ENCODE measurements at places on chromosomes 2 and 18.

GRCh38 chr2:33069894-33070651 is 123.3 kb downstream of the LTBP1 start:
- peak; percentile 99 for DNase-seq

DNA sequence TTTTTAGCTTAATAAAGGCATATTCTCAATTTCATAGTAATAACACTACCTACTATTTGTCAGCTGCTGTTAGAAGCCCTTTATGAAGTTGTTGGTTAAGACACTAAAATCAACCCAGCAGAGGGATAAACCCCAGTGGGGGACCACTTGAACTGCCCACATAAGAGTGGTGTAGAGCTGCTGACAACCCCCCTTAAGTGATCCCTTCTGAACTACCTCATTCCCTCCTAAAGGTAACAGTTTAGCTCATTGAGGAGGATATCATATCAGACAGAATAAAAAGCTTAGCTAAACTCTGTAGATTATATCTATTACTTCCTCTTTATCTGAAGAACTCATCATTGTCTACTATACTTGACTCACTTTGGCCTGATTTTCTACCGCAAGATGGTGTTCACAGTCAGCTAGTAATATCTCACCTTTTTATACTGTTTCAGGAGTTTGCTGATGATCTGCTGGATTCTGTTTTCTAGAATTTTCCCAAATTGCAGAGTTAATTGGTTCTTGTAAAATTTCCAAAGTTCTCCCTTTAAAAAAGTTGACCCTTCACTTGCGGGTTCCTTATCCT is 16.2 kb downstream of the GALM start:
- DNase-seq = no peak

DNA sequence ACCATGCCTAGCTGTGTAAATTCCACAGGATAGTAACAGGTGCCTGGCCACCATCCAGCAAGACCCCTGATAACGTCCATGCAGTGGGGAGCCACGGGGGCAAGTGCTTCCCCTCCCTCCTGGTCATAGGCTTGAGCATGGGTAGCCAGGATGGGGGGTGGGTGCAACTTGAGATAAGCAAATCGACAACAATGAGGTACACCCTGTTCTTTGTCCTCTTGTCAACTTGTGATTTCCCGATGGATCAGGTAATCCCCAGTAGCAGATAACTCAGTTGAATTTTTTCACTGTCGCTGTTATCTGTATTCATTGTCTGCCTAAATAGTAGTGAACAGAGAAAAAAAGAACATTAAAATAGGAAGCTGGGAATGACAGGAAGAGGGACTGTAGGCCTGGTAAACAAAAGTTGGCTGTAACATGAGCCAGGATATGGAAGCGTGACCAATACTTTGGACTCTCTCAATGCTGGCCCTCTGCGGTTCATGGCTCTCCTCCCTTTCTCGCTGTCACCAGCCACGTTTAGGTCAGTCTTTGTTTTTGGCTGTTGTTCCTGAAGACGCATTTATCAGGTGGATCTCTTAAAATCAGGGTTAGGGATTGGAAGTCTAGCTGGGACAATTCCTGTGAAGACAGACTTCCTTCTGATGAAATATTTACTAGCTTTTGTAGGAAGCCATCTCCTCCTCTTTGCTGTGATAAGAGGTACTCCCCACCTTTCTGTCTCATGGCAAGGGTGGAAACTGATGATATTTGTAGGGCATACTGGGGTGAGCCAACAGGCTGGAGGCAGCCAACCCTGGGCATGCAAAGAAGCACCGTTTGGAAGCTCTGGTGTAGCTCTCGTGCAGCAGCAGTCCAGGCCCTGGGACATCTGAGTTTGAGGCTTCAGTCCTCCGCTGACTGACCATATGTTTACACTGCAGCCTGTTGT is 42.4 kb downstream of the TCF7L1 start:
- peak; percentile 18 for DNase-seq

DNA sequence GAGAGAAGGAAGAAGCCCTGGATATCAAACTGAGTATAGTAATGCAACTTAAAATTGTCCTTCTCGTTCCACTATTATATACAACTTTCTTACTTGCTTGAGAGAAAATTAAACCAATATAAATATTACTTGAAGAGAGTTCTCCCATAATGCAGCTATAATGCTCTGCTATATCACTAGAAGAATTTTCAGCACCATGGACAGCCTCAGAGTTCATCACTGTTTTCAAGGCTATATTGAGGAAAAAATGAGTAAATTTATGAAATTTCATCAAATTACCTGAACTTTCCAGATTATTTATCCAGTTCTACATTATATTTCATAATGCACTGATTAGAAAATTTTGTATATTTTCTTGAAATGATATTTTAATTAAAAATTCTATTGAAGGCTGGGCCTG is 1053.5 kb upstream of the FAM98A start:
- no peak for DNase-seq

DNA sequence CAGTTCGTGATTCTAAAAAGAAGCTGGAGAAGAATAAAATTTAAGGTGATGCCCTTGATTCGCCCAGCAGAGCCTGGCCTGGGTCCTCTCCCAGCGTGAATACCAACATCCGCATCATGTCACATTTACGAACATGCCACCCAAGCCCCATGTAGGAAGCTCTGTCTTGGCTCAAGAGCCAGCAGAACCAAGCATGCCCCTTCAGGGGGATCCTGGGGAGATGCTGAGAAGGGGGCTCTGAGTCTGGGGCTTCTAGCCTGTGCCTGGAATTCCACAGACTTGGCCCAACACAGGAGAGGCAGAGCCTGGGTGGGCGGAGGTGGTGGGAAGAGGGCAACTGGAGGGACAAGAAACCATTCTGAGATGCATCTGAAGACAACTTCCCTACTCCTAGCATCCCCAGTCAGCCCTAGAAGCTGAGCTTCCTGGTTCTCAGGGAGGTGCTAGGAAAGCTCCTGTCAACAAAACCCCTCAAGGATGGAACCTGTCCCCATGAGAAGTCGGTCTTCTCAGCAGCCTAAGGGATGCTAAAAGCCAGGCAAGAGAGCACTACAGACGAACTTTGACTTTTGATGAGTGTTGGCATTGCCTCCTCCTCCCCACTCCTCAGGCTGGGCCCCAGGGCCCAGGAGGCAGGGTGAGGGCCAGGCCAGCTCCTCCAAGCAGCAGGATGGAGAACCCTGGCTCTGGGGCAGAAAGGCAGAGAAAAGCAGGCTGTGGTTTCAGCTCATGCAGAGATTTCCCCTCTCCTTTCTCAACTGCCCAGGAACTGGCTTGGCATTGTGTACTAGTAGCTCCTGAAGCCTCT is 57.9 kb downstream of the POLR1A start:
- no peak for DNase-seq

- no peak for DNase-seq
These were observed 44.8 kb downstream of the DIPK1C start for GRCh38 chr18:74412116-74412880.

DNA sequence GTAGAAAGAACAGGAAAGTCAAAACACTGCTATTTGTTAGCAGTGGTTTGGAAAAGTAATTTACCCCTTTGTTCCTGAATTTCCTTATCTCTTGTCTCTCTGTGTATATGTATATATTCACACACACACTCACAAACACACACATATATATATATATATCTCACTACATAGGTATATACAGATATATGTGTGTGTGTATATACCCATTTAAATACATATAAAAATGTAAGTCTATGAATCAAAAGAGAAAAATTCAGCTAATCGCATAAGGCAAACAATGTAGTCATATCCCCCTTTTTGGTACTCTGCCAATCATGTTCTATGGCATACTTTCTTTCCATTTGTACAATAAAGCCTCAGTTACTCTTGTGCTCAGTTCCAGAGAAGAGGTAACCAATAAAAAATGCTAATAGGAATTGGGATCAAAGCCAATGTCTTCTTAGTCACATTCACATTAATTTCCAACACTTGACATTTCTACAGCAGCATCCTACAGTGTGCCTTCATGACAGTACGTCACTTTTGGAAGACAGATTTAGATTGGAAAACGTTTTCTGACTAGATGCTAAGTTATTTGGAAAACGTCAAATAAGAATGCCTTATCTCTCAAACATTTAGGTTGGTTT is 94.6 kb downstream of the MC4R start:
- DNase-seq = no peak

DNA sequence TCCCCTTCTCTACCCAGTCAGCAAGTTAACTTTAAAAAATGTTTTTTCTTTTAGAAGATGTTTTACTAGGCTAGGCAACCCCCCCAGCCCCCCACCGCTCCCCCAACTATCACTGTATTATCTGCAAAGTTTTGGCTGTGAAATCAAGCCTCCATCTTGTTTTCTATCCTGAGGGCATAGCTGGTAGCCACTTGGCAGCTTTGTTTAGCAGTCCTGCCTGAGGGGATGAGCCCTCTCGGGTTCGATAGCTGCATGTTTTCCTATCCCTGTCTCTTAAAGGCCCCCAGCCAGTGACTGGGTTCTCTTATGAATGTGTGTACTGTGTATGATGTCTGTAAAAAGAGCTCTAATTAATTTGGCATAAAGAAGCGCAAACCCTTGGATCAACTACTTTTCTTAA is 43.4 kb downstream of the MRO start:
- no peak for DNase-seq

GRCh38 chr2:85699325-85699724 is 5.2 kb downstream of the GNLY start:
- no peak for DNase-seq

DNA sequence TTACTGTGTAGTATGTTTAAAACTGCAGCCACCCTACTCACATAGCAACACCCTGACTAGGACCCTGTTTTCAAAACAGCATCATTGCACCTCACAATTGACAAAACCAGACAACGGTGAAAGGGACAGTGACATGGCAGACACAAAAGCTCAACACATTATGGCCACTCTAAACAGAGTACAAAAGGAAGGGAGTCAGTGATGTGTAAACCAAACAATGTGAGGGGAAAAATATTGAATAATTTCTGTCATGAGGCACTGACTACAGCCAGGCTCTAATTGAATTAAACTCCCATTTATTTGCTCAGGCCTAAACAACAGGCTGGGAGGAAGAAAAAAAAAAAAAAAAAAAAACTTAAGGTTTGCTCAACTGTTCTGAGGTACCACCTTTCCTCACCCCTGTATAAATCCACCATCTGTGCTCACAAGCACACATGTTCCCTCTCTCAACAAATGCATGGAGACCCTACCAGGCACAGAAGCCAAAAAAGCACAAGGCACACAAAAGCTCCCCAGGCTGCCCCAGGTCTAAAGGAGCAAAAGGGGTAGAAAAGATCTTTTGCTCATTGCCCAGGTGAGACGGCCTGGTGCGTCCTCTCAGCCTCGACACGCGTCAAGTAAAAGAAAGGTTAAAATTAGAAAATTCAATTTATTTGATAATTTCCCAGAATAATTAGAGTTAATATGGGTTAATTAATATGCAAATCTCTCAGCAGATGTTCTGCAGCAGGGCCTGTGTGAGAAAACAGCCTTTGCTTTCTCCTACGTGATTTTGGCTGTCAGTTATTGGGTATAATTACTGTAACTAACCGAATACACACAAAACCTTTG is 80.9 kb downstream of the ZEB2 start:
- no peak for DNase-seq

- no peak for DNase-seq
These were observed 192.7 kb downstream of the SEPTIN10 start for GRCh38 chr2:109421101-109421500.

DNA sequence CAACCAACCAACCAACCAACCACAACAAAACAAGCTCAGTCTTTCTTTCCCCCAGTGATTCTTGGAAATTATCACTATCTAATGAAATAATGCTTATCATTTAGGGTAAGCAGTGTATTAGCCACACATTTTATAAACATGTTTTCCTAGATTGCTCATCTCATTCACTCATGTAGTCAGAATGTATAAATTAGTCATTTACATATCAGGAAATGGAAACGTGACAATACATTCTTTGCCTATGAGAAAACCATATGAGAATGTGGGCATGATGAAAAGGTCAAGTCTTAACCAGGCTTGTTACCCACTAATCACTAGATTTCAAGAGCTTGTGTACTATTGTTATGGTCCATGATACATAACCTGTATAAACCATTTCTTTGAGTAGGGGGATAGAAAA is 1583.4 kb upstream of the PIK3C3 start:
- DNase-seq = peak; percentile 71

- no peak for DNase-seq
These were observed 807.3 kb downstream of the NR4A2 start for GRCh38 chr2:155525199-155525598.
